Right renal pelvis (tissue), 4 donors: ENCODE measurements at places on chromosomes 1 and 21. TPM values are rescaled to one million over a fixed set of nuclear protein-coding genes. Genes with fewer than 3 reads are reported as not detected.

DNA sequence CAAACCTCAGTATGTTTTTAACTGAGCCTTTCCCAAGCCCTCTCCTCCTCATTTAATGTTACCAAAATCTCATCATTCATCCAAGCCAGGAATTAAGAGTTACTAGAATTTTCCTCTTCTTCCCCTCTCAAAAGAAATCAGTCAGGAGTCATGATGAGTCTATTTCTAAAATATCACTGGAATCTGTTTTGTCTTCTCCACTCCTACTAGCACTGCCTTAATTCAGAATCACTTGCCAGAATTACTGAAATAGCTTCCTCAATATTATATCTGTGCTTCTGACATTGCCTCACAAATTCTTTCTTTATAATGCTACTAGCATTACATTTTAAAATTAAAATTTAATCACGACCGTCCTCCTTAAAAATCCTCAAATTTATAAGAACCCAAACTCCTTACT, 106.1 kb downstream of the PTGER3 start:
- DNase-seq: no peak

GRCh38 chr1:203464226-203464625, 11.4 kb upstream of the PRELP start:
- DNase-seq: no peak

SPATA45 gene
- polyA plus RNA-seq: 0.53 TPM

RHBDL2 gene
- 1.2 TPM for polyA plus RNA-seq
